ENCODE measurements at places on chromosomes 12 and 14. TPM values are rescaled to one million over a fixed set of nuclear protein-coding genes. Genes with fewer than 3 reads are reported as not detected.

RASSF9 gene
- 0.94 TPM for total RNA-seq

GDF3 gene
- total RNA-seq: not detected

CLEC4E gene
- not detected for total RNA-seq

PTPRB gene
- 13.8 TPM for total RNA-seq

EPYC gene
- not detected for total RNA-seq

C1S gene
- 8.1 TPM for total RNA-seq

IFNG-AS1 gene
- total RNA-seq: 0.31 TPM

TMTC1 gene
- total RNA-seq: 38.2 TPM

RERGL gene
- total RNA-seq: 0.94 TPM

AREL1 gene
- 70.1 TPM for total RNA-seq

CLEC7A gene
- total RNA-seq: 0.31 TPM

Measured in parietal lobe (tissue), 2 donors.